Ovary (tissue), 10 donors: ENCODE measurements at places on chromosomes 1 and 21. TPM values are rescaled to one million over a fixed set of nuclear protein-coding genes. Genes with fewer than 3 reads are reported as not detected.

Gene MIXL1
- 0.23 TPM for polyA plus RNA-seq

- DNase-seq = no peak
- H3K27ac ChIP-seq = no peak overlapping the region
- no peaks in the 10 kb centered on the region for H3K27me3 ChIP-seq
- H3K4me1 ChIP-seq = no peaks in the 10 kb centered on the region
- no peak overlapping the region for H3K4me3 ChIP-seq
- H3K36me3 ChIP-seq = no peaks in the 10 kb centered on the region
Measured at GRCh38 chr1:46526691-46527291, 24.7 kb downstream of the KNCN start.

DNA sequence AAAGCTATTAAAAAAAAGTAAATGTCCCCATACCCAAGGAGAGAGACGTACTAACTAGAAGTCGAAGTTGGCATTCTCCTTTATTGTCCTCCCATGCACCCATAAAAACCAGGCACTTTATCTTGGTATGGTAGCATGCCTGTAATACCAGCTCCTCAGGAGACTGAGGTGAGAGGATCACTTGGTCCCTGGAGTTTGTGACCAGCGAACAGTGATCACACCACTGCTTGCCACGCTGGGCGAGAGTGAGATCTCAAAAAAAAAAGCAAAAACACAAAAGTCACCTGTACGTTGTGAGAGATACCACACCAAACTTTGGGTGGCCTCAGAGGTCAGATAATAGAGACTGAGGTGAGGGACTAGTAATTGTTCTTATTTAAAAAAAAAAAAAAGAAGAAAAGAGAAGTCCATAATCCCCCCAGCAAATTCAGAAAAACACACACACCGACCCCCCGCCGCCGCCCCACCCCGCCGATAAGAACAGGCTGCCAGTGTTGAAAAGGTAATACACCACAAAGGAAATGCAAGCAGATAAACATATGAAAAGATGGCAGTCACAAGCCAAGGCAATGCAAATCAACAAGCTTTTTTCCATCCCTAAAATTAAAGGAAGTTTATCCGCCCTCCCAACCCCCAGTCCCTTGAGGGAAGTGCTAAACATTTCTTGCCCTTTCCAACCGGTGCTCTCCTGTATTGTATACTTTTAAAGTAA is 3.6 kb downstream of the L1TD1 start:
- H3K27ac ChIP-seq = no peak overlapping the region
- DNase-seq = no peak
- no peak overlapping the region for H3K4me3 ChIP-seq
- no peaks in the 10 kb centered on the region for H3K27me3 ChIP-seq

DNA sequence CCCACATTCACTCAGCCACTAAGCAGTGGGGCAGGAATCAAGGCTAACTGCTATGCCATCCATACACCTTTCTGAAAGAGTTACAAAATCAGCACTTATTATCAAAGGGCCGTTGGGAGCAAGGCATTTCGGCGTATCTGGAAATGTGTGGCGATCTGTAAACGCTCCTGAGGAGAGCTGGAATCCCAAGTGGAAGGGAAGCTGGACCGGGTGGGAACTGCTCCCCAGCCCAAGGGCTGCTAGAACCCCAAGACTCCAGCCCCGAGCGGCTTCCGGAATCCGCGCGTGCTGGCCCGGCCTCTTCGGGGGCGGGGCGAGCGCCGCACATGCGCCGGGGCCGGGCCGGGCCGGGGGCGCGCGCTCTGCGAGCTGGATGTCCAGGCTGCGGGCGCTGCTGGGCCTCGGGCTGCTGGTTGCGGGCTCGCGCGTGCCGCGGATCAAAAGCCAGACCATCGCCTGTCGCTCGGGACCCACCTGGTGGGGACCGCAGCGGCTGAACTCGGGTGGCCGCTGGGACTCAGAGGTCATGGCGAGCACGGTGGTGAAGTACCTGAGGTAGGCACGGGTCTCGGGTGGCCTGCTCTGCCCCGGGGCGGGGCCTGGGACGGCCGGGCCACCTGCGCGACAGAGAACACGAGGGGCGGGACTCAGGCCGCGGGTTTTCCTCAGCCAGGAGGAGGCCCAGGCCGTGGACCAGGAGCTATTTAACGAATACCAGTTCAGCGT is at the start of gene NAXE:
NAXE (plus strand) TSS at position 345 of the 726 bp plus-strand sequence; CDS start at position 374, 29 bp downstream.
- DNase-seq = peak; percentile 68
- H3K4me1 ChIP-seq = no peaks in the 10 kb centered on the region
- H3K27ac ChIP-seq = peak within 1 kb of the TSS; percentile 59
- H3K27me3 ChIP-seq = no peaks in the 10 kb centered on the region
- peak within 1 kb of the TSS; percentile 51 for H3K4me3 ChIP-seq

DNA sequence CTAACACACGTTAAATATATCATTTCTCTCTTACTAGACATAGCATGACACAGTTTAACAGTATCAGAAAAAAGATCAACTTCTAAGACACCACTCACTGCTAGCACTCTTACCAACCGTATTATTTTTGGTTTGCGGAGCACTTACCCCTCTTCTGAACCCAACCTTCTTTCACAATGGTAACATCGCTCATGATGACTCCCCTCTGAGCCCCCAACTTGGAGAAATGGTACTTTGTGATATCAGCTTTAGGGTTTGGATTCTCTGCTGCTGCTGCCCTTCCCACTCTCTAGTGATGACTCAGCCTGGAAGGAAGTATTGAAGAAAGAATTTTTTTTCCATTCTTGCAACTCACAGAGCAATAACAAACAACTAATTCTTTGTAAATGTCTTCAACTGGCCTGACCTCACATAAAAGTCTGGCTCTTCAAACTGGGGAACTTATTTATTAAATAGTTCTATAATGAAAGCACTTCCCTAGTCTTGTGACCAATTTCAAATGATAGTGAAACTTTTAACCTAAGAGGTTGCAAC is 7.0 kb downstream of the AKT3 start:
- H3K27me3 ChIP-seq = no peaks in the 10 kb centered on the region
- H3K36me3 ChIP-seq = no peaks in the 10 kb centered on the region
- no peak for DNase-seq
- H3K27ac ChIP-seq = no peak overlapping the region

- H3K27ac ChIP-seq = no peak overlapping the region
- no peak overlapping the region for H3K4me3 ChIP-seq
- DNase-seq = no peak
Measured at GRCh38 chr1:171158096-171158495, 27.0 kb upstream of the FMO2 start.
